ENCODE measurements at places on chromosomes 7 and 10.

DNA sequence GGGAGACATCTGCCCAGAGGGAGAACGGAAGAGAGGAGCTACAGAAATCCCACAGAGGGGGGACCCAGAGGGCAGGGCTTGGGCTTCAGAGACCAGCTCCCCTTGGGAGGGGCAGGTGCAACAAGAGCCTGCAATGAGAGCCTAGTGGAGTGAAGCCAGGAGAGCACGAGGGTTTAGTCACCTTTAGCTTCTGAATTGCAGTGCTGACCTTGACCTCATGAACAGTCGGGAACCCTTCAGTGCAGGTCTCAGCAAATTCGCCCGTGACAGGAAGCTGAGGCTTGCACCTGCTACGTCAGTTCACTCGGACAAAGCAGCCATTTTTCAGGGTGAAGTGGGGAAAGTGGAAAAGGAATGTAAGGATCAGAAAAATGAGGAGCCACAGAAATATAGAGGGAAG lies 306.8 kb upstream of the CDC14C start:
- DNase-seq = no peak

- DNase-seq = no peak
Measured at GRCh38 chr7:116924741-116925140, 28.6 kb upstream of the ST7 start.

GRCh38 chr10:77522268-77522809 lies 115.3 kb downstream of the KCNMA1 start:
- DNase-seq = no peak

DNA sequence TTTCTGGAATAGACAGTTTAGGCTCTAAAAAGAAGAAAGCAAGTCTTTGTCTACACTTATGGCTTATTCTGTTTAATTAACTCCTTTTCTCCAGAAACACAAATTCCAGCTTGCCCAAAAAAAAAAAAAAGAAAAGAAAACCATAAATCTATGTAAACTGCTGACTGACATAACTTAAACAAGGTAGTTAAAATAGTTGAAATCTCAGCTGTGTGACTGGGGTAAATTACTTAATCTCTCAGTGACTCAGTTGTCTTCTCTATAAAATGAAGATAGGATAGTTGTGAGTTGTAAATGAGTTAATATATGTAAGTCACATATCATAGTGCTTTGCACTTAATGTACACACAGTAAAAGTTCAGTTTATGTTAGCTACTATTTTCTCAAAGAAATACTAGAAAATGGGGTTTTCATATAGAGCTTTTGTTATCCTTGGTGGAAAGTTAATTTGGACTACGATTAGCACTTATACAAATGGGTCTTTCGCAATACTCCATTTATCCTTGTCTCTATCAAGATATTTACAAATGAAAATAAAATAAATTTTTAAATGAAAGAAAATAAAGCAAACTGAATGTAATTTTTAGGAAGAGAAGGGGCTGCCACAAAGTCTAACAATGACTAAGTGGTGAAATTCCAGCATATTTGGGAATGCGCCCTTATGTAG lies 200.9 kb downstream of the MBL2 start:
- no peak for DNase-seq

GRCh38 chr10:101687071-101687658 lies 7.8 kb downstream of the FBXW4 start:
- DNase-seq = peak; percentile 63

DNA sequence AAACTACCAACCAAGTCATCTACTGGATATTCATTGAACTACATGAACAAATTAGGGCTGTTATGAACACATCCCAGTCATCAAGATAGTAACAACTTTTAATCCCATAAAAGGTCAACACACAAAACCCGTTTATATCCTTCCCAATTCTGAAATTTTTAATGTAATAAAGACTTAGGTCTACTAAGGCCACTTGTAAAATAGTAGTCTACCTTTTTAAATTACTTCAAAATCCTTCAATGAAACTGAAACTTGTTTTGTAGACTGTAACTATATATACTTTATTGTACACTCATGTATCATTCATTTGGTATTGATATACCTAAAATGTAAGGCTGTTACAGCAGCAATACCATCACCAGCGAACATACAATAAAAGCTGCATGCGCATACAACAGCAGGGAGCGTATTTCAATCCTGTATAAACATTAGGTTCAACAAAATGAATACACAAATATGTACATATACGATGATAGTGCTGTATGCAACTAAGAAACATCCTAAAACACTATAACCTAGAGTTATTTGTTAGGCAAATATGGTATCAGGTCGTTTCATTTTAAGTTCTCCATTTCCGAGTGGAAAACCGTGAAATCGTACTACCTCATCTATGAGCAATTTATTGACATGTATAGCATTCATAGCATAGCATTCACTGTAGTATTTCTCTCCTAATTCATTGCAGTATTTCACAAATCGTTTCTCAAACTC lies 973 bp downstream of the ATAD1 start:
- DNase-seq = no peak

DNA sequence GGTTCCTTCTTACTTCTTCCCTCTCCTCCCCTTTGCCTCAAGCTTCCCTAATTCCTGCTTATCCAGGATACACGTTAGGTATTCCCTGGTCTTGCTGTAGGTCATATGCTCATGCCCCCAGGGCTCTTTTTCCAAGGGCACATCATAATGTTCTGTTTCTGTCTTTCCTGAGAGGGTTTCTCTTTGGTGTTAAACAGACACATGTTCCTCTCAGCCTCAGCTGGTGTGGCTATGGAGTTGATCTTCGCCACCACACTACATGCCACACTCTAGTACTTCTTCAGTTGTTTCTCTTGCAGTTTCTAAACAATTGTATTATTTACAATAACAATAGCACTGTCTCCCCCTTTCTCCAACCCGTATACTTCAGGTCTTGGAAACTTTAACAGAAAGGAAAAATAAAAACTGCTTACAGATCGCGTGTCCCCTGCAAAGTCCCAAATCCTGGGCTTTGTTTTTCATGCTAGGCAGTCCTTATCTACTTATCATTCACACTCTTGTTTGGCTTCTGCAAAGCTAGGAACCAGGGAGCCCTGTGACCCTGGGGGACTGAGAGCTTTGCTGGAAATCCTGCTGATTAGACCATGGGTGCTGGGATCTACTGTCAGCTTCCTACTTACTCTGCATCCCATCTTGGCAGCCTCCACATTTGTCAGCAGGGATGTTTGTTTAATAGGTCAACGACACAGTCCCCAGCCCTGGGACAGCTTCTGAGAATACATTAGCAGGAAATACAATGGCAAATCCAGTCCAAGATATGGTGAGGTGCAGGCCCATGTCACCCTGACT lies 193.9 kb upstream of the BMPER start:
- DNase-seq = no peak

DNA sequence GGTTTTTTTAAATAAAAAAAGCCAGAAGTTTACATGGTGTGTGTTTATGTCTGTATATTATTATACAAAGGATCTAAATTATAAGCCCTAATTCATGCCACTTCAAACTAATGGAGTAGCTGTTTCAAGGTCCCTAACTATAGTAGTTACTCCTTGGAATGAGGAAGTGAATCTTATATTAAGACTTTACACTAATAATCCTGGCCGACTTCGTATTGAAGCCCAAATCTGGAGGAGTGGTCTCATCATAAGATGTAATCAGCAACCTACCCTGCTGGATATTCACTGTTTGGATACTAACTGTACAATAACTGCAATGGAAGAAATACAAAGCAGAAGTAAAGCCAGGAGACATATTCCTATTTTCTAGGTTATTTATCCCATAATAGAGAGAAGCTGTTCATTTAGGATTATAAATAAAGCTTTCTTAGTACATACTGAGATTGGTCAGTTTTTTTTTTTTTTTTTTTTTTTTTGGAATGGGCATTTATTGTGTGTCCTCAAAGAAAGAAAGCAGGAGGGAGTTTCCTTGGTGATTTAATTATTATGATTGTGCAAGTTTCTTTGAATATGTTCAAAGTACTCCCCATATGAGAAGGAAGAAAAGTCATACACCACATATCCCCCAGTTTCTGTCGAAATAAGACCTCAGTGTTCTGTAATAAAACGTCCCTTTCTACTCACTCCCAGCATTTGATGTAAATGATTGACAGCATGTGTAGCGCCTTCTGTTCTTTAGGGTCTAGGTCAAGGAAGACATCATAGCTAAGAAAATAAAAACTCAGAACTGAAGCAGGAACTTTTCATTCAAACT lies 397.8 kb downstream of the EXOC4 start:
- DNase-seq = no peak

All from muscle of back (tissue), 13 donors.